ENCODE measurements at places on chromosomes 3 and 15.
A peak's percentile ranks its signal among the peaks of the same experiment; 100 is the strongest.

DNA sequence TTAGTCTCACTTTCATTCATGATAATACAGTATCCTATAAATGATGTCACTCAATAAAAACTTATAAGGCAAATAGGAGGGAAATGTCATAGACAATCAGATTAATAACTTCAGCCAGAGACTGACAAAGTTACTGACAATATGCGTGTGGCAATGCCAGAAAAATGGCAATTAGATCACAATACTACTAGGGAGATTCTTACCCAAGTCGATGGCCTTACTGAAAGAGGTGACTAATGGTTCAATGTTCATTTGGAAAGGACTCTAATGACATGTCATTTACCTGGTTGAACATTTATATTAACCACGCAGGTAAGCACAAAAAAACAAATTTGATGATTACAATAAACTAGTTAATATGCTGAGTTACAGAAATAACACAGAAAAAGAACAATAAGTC, 45.9 kb upstream of the WDR5B start:
- DNase-seq = no peak

DNA sequence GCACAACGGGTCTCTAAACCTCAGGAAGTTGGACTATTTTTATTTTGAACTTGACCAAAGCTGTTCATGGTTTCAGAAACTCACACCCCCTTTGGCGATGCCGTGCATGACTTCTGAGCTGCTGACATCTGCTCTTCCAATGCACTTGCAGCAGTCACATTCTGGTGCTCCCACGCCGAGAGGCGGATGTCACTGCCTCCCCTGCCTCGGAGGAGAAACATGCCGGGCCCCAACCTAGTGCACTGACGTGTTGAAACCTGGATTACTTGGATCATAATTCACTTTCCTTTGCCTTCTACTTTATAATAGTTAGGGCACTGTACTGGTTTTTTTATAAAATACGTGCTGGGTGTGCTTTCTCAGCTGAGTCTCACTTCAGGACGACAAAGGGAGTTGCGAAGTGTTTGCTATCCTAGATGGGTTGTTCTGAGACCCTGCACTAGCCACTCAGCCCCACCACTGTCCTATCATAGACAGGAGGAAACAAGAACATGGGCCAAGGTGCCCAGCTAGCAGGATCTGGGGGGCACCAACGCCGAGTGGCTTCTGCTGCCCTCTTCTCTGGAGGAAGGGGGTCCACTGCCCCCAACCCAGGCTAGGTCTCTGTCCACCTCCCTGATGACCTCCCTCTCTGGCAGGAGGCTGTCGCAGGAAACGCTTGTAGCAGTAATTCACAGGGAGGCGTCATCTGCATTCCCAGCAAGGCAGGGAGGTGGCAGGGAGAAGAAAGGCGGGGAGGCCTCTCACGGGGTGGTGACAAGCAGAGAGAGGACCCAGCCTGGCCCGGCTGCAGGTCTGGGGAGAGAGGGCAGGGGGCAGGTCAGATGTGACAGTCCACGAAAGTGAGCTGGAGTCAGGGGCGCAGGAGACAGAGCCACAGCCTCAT, 158.8 kb upstream of the IQSEC1 start:
- DNase-seq = no peak

DNA sequence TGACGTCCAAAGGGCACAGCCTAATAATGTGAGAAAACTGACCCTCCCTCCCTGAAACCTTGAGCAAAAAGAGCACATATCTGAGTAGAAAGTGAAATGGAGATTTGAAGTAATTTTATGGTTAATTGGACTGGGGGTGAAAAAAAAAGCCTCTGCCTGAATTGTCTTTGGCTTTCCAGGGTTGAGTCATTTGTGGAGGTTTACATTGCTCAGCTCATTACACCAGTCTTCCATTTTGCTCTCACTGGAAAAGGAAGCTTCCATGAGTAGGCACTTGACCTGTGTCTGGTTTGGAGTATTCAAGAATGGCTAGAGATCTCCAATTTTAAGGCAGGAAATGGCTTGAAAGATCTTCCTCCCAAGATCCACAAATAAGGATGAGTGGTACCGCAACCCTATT, 273.9 kb downstream of the PDCD6IP start:
- no peak for DNase-seq

GRCh38 chr3:167203062-167203461, 177.0 kb downstream of the ZBBX start:
- no peak for DNase-seq

- DNase-seq = no peak
Measured at GRCh38 chr3:71031914-71032521, 551.5 kb downstream of the FOXP1 start.

DNA sequence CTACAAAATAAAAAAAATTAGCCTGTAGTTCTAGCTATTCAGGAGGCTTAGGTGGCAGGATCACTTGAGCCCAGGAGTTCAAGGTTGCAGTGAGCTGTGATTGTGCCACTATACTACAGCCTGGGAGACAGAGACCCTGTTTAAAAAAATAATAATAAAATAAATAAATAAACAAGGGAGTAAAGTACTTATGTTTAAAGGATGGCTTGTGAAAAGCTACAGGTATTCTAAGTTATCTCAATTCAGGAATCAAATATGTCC, 74.2 kb downstream of the ANKRD28 start:
- no peak for DNase-seq

GRCh38 chr3:156923349-156923748, 97.2 kb downstream of the LEKR1 start:
- DNase-seq = no peak

DNA sequence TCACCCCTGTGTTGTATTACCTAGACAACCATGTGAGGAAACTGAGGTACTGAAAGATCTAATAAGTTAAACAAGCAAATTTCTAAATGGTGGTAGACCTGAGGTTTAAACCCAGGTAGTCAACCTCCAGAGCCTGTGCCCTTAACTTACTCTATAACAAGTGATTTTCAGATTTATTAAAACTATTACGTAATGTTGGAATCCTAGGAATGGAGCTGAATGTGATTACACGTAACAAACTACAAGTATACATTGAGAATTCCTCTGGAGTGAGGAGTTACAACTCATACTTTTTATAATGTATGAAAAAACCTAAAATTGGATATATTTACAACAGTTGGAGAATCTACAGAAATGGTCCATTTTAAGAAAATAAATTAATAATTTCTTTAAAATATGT, 18.0 kb downstream of the FAM98B start:
- DNase-seq = no peak

- no peak for DNase-seq
Measured at GRCh38 chr15:33160581-33161165, 33.8 kb downstream of the FMN1 start.

DNA sequence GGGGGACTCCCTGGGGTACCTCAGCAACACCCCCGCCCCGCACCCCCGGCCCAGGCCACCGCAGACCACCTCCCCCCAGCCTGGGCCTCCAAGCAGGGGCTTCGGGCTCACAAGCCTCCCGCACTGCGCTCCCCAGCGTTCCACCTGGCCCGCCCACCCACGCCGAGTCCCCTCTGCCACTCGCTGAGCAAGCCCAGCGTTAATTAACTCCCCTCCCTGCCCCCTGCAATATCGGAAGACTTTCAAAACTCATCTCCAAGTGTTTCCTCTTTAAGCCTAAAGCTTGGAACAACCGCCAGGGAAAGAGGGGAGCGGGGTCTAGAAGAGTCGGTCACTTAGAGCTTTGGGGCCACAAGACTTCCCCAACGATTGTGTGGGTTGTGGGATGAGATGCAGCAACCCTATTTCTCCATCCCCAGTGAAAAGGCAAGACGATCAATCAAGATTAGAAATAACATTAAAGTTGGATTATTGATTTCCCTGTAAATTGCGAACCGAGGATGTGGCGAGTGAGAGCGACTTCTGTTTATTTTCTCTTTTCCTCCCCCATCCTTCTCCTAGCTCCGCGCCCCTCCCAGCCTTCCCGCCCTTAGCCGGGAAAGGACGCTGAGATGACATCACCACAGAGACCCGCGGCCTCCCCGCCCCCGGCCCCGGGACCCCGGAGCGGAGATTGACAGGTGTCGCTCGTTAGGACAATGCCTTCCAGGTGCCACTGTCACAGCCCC, 30.2 kb downstream of the NR2F2 start:
- no peak for DNase-seq

GRCh38 chr3:177521305-177521704, 324.0 kb upstream of the TBL1XR1 start:
- DNase-seq = peak; percentile 90

DNA sequence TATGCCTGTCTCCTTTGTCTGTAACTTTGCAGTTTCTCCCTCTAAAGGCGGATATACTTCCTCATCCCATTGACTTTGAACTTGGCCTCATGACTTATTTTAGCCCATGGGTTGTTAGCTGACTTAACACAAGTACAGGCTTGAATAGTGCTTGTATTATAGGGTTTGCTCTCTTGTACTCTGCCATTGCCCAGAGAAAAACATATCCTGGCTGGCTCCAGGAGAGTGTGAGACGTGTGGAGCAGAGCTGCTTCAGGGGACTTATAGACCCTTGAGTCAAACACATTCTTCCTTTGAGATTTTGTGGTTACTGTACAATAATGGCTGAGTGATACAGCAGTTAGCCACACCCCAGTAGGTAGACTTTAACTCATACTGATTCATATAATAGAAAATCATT, 124.0 kb downstream of the RAP2B start:
- DNase-seq = peak; percentile 87

- no peak for DNase-seq
Measured at GRCh38 chr3:178768072-178768864, 232.0 kb downstream of the KCNMB2 start.

DNA sequence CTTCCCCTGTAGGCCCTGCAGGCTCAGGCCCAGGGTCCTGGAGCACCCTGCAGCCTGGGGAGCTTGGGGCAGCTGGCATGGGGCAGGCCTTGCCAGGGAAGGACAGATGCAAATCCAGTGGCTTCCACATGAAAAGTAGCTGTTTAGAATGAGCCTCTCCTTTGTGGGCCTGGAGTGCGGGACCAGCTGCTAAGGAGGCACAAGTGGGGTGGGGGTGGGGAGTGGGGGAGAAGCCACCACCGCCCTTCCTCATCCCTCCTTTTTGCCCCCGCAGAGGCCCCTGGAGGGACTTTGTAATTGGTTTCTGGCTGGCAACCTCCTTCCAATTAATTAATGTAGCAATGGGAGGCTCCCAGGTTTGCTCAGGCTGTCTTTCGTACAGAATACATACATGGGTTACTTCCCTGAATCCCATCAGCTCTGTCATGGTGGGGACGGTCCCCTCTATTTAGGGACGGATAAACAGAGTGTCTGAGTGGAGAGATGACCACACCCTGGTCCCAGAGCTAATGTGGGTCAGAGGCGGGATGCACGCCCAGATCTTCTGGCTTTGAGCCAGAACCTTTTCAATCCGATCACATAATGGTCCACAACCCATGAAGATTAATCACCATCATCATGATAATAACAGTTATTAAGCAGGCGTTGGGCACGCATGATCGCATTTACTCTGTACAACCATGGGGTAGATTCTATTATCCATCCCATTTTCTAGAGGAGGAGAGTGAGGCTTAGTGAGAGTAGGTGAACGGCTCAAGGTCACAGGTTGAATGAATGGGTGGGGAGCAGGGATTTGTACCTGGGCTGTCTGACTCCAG, 6.2 kb downstream of the CORO2B start:
- DNase-seq = no peak

GRCh38 chr15:41941644-41942415, 30.5 kb downstream of the EHD4 start:
- no peak for DNase-seq

- DNase-seq = peak; percentile 63
Measured at GRCh38 chr15:59200560-59200959, 6.1 kb upstream of the LDHAL6B start.

- no peak for DNase-seq
Measured at GRCh38 chr3:99482191-99482590, 156.2 kb upstream of the COL8A1 start.

DNA sequence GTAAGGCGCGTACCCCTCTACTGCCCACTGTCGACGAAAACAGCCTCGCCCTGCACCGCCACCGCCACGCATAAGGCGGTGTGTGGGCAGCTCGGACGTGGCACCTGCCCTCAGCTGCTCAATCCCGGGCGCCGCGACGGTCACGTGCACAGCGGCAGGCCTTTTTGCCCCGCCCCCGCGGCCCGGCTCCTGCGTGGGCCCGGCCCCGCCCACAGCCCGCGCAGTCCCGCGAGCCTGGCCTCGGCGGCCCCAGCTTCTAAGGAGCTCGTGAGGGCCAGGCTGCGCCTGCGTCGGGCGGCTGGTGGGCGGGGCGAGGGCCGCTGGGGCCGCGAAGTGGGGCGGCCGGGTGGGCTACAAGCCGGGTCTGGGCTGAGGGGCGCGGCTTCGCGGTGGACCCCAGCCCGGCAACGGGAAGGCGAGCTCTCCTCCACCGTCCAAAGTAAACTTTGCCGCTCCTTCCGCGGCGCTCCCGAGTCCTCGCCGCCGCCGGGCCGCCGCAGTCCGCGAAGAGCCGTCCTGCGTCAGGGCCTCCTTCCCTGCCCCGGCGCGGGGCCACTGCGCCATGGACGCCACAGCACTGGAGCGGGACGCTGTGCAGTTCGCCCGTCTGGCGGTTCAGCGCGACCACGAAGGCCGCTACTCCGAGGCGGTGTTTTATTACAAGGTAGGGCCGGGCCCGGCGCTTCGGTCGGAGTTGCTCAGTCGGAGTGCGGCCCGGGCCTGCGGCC, at the start of gene CAPN7:
TSS of gene CAPN7 (plus strand) at position 313 of the 728 bp plus-strand sequence. CDS start at position 563, 250 bp downstream.
- peak; percentile 95 for DNase-seq

DNA sequence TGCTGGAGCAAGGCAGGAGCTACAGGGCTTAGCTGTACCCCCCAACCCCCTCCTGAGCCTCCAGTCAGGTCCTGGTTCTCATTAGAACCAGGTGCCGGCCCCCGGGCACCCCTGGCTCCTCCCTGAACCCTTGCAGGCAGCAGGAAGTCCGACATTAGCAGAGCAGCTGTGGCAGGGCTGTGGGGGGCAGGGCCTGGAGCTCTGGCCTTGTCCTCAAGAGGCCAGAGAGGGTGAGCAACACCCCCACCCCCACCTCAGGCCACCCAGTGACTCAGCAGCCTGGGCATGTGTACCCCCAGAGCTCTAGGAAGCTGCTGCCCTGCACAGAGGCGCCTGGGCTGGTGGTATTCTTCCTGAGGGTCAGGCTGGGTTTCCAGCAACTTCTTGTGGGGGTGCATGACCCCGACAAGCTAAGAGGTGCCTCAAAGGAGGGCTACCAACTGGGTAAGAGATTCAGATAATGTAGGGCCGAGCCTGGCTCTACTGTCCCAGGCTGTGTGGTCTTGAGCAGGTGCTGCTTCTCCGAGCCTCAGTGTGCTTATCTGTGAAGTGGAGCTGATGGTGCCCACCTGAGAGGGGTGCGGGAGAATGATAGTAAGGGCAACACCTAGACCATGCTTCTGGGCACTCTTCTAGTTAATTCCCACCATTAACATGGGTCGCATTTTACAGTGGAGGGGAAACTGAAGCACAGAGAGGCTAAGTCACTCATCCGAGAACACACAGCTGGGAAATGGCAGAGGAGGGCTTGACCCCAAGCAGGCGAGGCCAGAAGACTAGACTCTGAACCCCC, 16.0 kb downstream of the H1-8 start:
- no peak for DNase-seq

DNA sequence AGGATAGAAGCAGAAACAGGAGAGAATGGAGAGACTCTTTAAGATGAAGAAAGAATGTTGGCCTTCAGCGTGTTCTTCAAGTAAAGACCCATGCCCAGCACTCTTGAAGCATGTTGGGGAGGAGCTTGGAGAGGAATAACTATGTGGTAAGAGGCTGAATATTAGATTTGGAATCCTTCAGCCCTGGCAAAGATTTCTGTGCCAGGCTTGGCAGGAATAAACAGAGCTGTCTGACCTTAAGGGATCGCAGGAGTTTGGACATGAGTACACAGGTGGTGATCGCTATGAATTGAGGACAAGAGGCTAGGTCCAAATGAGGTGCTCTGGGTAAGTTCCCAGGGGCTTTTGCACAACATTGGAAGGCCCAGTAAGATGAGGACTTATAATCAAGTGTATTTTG, 132.6 kb upstream of the TBL1XR1 start:
- no peak for DNase-seq

GRCh38 chr3:22244761-22245521, 493.9 kb upstream of the ZNF385D start:
- peak; percentile 76 for DNase-seq
